Stimulated activated CD4-positive, alpha-beta T cell treated with anti-CD3 and anti-CD28 coated beads, Interleukin-1b, Interleukin-23, amount 100 ng/mL, for 24 hours (primary cell): ENCODE measurements at places on chromosomes 13 and 19.

- peak; percentile 77 for DNase-seq
These were observed at the start of gene ZNF90 for GRCh38 chr19:20077791-20078463. Gene ZNF90 (plus strand): TSS chr19:20078000. CDS start chr19:20078133, 133 bp downstream.

DNA sequence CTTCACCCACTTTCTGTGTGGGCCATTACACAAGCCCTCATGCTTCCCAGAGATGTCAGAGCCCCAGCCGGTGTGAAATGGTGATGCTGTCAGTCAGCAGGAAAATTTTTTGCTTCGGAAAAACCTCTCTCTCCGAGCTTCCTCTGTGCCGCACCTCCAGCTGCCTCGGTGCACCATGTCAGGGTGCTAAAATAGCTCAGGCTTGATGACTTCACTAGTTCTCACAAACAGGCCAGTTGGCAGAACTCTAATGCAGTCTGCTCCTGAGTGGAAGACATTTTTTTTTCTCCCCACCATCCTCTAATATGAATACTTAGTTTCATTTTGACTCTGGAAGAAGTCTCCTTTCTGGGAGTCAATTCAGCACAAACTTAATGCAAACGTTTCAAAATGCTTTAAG, 71.3 kb downstream of the KLF12 start:
- DNase-seq, result no peak

DNA sequence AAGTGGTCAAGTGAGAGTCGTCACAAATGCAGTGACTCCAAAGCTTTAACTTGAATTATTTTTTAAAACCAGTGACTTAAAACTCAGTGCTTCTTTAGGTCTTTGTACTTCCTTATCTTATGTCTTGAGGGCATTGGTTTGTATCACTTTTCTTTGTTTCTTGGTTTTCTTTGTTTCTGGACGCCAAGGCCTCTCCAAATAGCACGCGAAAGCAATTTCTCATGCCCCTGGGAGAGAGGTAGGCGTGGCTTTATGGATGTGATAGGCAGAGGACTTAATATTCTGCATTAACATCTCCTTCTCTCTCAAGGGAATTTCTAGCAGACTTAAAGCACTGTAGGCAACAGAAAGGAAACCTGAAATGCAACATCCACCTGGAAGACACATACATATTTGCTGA, 20.6 kb downstream of the UBE2L5 start:
- no peak for DNase-seq

DNA sequence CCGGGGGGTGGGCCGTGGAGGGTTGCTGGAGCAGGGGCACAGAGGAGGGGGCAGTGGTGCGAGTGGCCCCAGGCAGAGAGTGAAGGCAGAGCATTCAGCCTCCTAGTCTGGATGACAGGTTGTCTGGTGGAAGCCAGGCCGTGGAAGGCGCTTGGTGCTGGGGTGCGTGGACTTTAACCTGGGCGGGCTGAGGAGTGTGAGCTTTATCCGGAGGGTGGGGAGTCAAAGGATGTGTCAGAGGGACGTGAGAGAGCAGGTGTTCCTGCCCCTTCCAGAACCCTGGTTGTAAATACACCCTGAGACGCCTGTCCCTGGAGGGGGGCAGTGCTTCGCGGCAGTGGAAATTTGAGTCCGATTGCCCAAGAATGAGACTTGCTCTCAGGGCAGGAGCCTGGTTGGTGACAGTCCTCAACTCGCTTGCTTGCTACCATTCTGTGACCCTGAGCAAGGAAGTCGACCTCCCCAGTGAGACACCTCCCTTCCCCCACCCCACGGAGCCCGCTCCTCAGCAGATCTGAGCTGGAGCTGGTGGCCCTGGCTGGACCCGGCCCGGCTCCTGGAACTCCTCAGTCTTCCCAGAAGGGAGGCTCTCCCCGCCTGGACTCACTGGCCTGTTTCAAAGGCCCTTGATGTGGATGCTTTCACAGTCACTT, 2.3 kb downstream of the SPPL2B start:
- no peak for DNase-seq

GRCh38 chr13:26887594-26887993, 127.0 kb upstream of the GPR12 start:
- DNase-seq, result no peak

- DNase-seq, result no peak
These were observed at the start of gene SIGLECL1 for GRCh38 chr19:51250786-51251467. Gene SIGLECL1 (plus strand): TSS chr19:51251080. CDS start chr19:51264073, 12,993 bp downstream.

DNA sequence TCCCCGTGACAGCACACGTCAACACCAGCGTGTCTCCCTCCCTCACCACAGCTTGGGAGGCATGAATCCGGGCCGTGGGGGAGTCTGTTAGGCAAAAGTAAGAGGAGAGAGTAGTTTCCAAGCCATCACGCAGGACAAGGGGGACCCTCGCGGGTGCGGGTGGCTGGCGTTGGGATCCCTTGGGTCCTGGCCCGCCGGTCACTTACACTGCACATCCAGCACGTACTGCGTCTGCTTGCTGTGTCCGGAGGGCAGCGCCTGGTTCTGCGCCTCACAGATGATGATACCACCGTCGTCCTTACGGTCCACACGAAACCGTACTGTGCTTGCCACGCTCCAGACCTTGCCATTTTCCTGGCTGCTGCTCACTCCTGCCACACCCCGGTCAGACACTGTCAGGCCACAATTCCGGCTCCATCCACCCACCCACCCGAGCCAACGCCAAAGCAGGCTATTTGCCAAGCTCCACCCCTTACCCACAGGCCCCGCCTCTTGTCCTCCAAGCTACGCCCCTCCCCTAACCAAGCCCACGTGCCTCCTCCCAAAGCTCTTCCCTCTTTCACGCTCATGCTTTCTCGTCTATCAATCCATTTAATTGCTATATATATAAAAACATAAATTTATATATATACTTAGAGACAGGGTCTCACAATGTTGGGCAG, 6.6 kb upstream of the ZNF428 start:
- DNase-seq, result no peak

GRCh38 chr19:17671906-17672305, 16.2 kb downstream of the UNC13A start:
- DNase-seq, result peak; percentile 13

DNA sequence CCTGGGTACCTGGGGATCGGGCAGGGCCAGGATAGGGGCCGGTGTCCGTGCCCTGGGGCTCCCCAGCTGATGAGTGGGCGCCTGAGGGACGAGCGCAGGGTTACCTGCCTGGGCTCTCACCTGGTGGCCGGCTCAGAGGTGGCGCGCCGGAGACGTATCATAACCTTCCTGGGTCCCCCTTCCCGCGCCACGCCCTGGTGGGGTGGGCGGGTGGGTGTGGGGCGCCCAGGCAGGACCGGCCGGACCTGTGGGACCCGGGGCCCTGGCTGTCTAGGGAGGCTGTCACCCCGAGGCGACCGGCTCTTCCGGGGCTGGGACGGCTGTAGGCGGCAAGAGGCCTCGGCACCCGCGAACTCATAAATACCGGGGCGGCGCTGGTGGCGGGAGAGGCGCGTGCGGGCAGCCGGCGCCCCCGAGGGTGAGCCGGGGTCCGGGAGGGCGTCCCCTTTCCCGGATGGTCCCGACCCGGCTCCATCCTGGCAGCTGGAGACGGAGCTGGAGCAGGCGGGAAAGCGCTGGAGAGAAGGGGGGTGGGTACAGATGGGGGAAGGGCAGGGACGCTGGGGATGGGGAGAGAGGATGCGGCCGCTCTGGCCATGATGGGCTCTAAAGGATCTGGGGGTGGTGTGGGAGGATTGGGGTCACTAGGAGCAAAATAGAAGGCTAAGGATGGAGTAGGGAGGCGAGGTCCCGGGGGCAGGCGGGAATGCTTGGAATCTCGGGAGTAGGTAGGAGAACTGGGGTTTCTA, at the start of gene ACP7:
TSS of gene ACP7 (plus strand) at position 386 of the 749 bp plus-strand sequence. CDS start 902 bp downstream, outside the sequence.
- no peak for DNase-seq

DNA sequence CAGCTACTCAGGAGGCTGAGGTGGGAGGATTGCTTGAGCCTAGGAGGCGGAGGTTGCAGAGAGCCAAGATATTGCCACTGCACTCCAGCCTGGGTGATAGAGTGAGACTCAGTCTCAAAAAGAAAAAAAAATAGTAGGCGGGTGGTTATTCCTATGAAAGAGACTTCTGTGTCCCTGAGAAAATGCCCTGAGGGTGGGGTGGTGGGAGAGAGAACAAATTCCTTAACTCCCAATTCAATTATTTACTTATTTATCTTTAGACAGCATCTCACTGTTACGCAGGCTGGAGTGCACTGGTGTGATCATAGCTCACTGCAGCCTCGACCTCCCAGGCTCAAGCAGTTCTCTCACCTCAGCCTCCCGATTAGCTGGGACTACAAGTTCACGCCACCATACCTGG, 10.3 kb upstream of the EEF2 start:
- no peak for DNase-seq

- DNase-seq, result no peak
These were observed 786.4 kb upstream of the SLITRK1 start for GRCh38 chr13:84668637-84669036.

DNA sequence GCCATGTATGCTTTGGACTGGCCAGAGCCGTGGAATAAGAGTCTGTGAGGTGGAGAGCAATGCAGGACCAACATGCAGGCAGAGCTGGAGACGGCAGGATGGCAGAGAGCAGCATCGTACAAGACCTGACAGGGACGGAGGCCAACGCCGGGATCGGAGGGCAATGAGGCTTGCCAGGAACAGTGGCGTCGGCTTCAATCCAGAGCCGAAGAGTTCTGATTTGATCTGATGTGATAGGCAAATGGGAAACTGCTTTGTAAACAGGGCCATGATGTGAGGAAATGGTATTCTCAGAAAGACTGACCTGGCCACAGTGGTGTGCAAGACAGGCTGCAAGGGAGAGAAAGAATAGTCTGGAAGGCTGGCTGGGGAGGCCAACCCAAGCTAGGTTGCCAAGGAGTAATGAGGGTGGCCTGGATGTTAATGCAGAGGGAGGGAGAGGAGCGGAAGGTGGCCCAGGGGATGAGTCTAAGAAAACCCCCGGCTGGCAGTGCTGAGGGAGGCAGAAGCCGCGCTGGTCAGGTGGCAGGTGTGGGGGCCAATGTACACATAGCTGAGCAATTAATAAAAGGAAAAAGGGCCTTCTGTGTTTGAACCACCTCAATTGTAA, 26.7 kb downstream of the RCBTB2 start:
- no peak for DNase-seq

- DNase-seq, result no peak
These were observed 47.2 kb downstream of the SMARCA4 start for GRCh38 chr19:11007962-11008532.

DNA sequence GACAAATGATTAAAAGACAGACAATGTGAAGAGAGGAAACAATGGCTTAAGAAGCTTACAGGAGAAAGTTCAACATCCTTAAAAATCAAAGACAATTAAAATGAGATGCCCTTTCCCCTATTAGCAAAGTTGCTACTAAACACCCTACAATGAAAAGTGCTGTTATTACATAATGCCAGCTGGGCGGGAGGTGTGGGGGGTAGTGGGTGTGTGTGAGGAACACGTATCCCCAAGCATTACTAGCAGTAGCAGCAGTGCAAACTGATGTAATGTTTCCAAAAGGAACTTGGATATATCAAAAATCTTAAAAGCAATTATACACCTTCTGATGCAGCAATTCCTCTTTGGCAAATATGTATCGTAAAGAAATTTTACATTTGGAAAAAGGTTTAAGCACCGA, 70.9 kb downstream of the PEG3 start:
- no peak for DNase-seq

- DNase-seq, result no peak
These were observed 185.7 kb downstream of the ABCC4 start for GRCh38 chr13:95115525-95115924.

GRCh38 chr13:42720113-42720857, 61.1 kb upstream of the FAM216B start:
- no peak for DNase-seq

DNA sequence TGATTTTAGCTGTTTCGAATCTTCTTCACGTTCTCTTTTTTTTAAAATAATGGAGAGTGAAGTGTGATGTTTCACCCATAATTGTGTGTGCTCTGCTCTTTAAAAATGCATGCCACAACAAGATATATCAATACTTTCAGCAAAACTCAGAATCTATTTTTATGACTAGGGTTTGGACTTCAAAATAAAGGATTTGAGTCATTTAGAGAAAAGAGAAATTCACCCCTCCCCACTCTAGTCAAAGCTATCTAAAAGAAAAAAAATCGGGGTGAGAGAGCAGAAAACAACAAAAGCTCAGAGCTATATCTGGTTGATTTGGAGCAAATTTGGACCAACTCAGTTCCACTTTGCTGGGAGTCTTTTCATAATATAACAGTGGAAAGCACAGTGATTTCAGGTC, 244.5 kb downstream of the DNAJC15 start:
- DNase-seq, result no peak

DNA sequence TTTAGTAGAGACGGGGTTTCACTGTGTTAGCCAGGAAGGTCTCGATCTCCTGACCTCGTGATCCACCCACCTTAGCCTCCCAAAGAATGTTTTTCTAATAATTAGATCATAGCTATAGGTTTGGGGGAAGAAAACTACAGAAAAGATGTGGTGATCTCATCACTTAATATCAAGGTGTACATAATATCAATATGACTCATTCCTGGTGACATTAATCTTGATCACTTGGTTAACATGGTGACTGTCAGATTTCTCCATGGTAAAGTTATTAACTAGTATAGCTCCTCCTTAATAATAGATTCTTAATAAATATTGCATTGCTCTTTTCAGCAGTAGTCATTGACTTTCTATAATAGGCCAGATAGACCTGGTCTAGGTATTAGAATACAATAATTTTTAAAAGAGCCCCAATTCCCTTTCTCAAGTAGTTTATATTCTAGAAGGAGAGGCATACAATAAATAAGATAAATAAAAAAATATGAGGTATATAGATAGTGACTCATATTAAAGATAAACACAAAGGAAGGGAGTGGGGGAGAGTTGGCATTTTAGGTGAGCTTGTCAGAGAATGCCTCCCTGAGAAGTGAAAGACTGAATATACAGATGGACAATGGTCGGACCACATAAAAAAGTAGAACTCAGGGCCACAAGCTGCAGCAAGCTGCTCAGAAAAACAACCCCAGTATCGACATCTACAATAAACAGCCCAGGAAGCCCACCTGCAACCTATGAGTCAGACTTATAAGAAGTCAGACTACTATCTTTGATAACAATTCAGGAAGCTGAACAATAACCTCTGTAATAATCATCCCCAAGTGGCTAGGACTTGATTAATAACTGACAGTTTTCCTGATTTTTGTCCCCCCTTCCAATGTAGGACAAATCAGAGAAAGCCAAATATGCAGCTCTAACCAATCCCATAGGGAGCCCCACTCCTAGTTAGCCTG, 210.8 kb downstream of the RFC3 start:
- DNase-seq, result no peak

DNA sequence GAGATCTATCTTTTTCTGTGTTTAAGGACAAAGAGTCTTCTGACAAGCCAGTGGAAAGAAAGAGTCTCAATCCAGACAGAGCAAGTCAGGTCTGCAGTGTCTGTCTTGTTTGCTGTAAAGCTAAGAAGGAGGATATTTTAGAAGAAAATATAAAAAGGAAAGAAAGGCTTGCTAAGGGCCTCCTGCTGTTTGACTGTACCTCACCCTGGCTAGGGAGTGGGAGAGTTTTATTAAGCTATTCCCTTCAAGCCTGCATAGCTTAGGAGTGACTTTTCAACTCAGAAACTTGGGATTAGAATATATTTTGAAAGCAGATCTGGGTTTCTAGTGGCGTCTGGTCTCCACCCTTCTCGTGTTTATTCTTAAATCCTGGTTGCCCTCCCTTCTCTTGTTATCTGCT, 460.0 kb downstream of the COG6 start:
- no peak for DNase-seq

- no peak for DNase-seq
These were observed 354.9 kb downstream of the FOXO1 start for GRCh38 chr13:40311356-40312101.
